ENCODE measurements at places on chromosomes 2 and 18.

DNA sequence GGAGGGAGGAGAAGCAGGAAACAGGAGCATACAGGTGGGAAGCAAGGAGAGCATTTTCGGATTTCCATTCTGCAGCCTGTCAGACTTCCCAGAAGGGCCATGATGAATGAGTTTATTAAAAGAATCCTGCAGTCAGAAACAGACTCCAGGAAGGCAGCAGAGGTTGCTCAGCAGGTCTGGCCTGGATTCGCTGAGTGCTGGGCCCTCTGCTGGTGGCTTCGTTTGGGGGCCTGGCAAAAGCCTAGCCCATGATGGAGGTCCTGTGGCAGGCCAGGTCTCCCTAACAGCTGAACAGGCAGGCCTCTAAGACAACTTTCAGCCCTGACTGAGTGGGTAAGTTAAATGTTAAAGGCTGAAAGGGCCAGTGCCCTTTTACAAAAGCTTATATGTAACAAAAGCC lies 108.2 kb upstream of the CAPN13 start:
- DNase-seq: no peak

DNA sequence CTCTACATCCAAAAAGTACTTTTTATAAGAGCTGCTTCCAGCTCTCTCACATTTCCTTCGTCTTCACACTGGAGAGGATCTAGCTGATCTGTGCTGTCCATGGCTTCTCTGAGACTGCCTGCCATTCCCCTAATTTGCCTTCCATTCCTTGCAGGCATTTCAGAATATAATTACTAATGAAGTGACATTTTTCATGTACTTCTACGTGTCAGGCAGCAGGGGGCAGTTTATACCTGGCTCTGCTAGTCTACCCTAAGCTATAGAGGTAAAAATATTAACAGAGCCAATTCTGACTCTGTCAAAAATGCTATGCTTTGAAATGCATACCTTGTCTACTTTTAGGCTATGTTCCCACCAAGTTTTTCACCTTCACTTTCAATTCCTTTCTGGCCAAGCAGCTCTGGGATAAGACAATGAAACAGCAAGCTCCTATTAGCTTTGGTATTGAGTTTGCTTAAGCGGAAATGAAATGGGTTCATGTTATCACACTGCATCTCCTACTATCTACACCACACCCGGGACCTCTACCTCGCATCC lies 81.9 kb downstream of the MEP1B start:
- DNase-seq: no peak

DNA sequence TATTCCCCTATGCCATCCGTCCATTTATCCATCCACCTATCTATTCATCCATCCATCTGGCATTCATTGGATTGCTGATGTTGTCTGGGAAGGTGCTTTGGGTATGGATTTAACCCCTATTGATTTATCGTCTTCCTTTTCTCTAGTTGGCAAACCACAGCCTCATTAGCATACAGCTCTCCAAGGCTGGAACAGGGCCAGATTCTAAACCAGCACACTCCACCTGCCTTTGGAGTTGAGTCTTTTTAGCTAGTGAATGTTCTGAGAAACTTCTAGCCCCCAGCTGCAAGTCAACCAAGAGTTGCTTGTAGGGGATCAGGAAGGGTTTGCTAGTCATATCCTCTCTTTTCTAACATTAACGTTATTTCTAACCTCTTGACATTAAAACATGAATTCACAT lies 90.7 kb downstream of the NRP2 start:
- DNase-seq: no peak

DNA sequence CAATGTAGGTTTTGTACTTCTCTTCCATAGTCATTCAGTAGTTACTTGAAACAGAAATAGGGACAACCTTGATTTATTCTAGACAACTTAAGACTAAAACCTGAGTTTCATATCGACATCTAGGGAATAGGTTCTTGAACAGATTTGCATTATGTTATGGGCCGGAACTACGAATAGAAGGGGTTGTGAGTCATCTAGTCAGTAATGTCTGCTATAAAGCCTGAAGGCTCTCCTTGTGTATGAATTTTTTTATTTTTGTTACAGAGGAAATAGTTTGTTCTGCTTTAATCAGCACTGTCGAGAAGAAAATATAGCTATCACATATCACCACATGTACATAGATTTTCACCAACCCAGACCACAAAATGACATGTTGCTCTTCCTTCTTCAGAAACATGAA lies 17.3 kb upstream of the TRIM43 start:
- no peak for DNase-seq

GRCh38 chr2:88724643-88725332 lies 33.3 kb downstream of the RPIA start:
- DNase-seq: no peak

DNA sequence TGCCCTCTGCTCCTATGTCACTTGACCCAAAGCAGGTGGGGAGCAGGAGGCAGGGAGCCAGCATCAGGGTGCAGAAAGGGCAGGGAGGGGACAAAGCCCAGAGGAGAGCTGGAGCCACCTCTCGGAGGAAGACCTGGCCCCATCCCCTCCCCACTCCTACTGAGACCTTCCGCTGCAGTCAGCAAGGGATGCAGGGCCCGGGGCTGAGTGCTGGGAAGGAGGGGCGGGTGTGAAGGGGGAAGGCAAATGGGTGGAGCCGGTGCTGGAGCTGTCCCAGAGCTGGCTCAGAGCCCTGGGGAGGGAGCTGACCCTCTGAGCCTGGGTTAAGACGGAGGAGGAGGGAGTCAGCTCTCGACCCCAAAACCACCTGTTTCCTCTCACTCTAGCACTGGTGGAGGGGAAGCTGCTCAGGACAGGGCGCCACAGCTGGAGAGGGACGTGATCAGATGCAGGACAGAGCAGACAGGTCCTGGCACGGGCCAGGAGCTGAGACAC lies 33.8 kb downstream of the HS1BP3 start:
- DNase-seq: no peak

- DNase-seq: no peak
Measured at GRCh38 chr18:68991286-68991685, 193.4 kb downstream of the CCDC102B start.

DNA sequence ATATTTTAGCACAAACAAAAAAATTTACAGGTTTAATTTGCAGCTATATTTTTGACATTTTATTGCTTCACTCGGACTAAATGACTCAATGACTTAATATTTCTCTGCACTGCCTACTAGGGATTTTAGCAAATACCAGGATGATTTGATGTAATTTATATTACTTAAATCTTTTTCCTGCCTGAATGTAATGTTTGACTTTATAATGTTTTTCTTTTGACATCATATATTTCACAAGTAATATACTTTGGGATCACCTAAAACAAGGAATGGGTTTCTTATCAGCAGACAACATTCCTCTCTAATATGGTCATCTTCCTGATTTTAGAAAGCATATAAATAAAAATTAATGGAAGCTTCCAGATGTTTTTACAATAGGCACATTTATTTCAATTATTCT lies 253.2 kb upstream of the EPC2 start:
- DNase-seq: no peak

- no peak for DNase-seq
Measured at GRCh38 chr2:11224887-11225286, 69.6 kb downstream of the SLC66A3 start.

DNA sequence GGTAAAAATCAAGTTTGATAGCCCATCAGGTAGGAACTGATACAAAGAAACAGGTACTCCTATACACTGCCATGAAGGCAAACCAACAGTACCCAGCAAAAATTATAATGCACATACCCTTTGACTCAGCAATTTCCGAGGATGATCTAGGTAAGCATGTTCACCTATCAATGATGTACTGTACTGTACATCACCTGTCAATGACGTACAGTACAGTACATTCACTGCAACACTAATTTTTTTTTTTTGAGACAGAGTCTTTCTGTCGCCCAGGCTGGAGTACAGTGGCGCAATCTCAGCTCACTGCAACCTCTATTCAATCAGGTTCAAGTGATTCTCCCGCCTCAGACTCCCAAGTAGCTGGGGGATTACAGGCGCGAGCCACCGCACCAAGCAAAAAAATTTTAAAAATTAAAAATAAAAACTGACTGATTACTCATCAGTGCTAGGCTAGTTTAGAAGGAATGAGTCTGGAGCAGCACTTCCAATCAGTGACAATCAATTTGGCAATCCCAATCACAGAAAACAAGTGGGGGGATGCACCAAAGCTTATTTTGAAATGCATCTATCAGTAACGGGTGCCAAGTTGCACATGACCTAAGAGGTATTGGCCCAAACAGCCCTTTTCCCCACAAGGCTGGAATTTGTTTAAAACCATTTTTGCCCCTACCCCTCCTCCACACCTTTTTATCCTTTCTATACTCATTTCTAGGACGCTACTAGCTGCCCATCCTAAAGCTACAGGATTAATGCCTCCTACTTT lies 8.2 kb downstream of the SRSF7 start:
- peak; percentile 44 for DNase-seq
